ENCODE measurements at places on chromosomes 6 and 20.

DNA sequence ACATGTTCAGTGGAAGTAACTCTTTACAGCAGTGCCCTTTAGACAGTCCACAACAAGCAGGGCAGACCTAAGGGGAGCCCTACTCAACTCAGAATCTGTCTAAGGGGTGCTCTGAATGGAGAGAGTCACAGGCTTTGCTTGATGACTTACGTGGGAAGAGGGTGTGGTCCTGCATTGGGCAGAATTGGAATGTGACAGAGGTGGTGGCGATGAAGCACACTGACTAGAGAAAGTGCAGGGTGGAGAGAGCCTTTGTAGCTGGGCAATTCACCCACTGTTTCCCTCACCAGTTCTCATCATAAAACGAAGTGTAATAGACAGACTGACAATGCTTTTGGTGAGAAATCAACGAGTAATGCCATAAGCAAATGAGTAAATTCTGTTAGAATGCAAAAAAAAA lies 11.2 kb downstream of the TP53INP2 start:
- no peak for DNase-seq

- no peak for DNase-seq
These were observed 372.5 kb downstream of the ZFAND3 start for GRCh38 chr6:38192011-38192410.

- DNase-seq, result peak; percentile 89
These were observed 35.2 kb upstream of the TBC1D22B start for GRCh38 chr6:37222125-37222967.

DNA sequence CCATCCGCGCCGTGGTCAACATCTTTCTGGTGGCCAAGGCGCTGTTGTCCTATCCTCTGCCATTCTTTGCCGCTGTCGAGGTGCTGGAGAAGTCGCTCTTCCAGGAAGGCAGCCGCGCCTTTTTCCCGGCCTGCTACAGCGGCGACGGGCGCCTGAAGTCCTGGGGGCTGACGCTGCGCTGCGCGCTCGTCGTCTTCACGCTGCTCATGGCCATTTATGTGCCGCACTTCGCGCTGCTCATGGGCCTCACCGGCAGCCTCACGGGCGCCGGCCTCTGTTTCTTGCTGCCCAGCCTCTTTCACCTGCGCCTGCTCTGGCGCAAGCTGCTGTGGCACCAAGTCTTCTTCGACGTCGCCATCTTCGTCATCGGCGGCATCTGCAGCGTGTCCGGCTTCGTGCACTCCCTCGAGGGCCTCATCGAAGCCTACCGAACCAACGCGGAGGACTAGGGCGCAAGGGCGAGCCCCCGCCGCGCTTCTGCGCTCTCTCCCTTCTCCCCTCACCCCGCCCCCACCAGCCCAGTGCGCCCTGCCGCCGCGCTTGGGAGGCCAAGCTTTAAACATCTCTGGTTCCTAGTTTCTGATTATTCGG lies 4.0 kb downstream of the SLC32A1 start:
- no peak for DNase-seq

DNA sequence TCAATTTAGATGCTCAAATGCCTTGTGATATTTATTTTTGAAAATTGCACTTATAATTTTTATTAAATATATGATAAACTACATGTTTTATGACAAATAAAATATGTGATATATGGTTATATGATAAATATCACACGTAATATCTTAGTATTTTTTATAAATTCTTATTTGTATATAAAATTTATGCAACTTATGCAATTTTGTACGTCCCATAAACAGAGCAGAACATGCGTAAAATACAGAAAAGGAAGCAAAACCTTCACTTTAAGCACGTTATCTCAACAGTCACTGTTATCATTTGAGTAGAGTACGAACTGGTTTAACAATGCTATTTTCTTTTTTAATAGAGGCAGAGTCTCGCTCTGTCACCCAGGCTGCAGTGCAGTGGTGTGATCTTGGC lies 15.7 kb upstream of the ADRM1 start:
- no peak for DNase-seq

- no peak for DNase-seq
These were observed 45.9 kb upstream of the PXDC1 start for GRCh38 chr6:3797231-3798054.

GRCh38 chr6:22079783-22080182 lies 217.1 kb downstream of the PRL start:
- no peak for DNase-seq

DNA sequence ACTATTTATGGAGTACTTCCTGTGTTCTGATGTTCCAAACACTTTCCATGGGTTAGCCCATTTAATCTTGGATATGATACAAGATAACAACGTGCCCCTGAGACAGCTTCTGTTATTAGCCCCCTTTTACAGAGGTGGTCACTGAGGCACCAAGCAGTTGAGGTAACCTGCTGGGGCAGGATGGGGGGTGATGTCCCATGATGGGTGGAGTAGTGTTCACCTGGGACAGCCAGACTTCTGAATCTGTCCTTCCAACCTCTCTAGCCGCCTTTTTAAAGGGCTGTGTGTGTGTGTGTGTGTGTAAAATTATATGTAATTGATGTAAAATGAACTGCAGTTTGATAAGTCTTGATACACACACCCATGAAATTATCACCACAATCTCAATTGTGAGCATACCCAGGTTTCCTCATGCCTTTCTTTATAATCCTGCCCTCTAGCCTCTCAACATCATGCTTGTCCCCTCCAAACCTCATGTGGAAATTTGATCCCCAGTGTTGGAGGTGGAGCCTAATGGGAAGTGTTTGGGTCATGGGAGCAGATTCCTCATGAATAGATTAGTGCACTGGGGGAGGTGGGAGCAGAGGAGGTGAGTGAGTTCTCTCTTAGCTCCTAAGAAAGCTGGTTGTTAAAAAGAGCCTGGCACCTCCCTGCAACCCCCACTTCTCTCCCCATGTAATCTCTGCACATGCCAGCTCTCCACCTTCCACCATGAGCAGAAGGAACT lies 39.2 kb downstream of the PLAGL2 start:
- DNase-seq, result no peak

GRCh38 chr20:50790651-50791277 lies 4.1 kb upstream of the BCAS4 start:
- DNase-seq, result peak; percentile 89

GRCh38 chr6:17392978-17393891 lies at the start of gene CAP2:
CAP2 (plus strand) TSS chr6:17393595; CDS start chr6:17421556, 27,961 bp downstream.
- DNase-seq, result no peak

- DNase-seq, result no peak
These were observed 20.7 kb downstream of the COL19A1 start for GRCh38 chr6:69887026-69887425.

- DNase-seq, result no peak
These were observed 13.7 kb downstream of the TAB2 start for GRCh38 chr6:149331043-149331807.

DNA sequence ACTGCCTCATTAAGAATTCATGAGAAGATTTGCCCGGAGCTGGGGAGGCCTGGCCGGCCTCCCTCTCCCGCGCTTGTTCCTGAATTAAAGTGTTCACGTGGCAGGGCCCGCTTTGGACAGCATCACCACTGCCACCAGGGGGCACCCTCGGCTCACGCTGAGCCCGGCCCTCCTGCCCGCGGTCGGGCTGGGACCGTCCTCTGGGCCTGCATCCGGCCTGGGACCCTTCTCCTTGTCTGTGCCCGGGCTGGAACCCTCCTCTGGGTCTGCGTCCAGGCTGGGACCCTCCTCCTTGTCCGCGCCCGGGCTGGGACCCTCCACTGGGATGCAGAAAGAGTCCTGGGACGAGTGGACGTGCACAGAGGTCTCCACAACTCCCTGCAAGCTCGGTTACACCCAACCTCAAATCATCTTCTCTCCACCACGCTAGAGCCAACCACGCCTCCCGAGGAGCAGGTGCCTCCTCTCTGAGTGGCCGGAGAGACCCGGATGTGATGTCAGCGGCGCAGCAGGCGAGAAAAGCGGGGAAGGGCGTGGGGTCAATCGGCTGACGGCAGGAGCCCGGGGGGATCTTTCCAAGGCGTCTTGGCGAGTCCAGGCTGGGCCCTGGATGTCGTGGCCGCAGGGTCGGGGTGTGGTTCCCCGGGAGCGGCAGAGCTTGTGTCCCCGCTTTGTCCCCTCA lies 50.9 kb upstream of the DACT2 start:
- peak; percentile 40 for DNase-seq

GRCh38 chr20:6024768-6025167 lies 29.1 kb downstream of the LRRN4 start:
- no peak for DNase-seq

- no peak for DNase-seq
These were observed 42.5 kb upstream of the CD93 start for GRCh38 chr20:23128461-23129125.

All from hematopoietic multipotent progenitor cell treated with erythropoietin and hydrocortisone succinate and interleukin-3 and kit ligand, for 8 days (in vitro differentiated cells).